ENCODE measurements at places on chromosomes 2 and 18.
A peak's percentile ranks its signal among the peaks of the same experiment; 100 is the strongest.

- no peak for DNase-seq
These were observed 37.5 kb downstream of the SLC4A3 start for GRCh38 chr2:219664944-219665343.

- DNase-seq = no peak
These were observed 43.9 kb downstream of the MARCHF4 start for GRCh38 chr2:216328347-216328746.

DNA sequence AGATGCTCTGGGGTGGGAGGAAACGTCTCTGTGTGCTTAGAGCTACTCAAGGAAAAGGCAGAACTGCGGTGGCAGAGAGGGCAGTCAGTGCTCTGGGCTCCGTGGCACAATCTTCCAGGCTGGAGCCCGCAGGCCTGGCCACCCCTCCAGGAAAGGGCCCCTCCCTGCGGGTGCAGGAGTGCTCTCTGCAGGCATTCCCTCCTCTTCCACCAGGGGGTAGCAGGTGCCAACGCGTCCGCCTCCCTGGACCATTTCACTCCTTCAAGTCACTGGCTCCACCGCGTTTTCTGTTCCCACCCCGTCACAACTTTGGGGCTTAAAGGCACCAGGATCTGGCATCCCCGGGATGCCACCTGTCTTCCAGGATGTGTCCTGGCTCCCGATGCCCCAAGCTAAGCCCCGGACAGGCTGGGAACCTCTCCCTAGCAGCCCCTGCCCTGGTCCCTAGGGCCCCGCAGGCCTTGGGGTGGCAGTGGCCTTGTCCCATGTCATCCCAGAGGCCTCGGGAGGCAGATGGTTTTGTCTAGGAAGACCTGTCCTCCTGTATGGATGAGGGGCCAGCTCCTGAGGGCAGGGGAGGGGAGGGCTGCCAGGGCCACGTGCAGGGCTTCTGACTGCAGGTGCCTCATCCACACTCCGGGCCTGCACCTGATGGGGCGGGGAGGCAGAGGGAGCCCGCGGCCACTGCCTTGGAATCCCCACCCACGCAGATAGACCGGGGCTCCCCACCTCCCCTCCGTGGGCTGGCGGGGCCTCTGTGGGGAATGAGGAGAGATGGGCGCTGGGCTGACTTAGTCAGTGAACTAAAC lies 26.4 kb downstream of the KCNIP3 start:
- no peak for DNase-seq

DNA sequence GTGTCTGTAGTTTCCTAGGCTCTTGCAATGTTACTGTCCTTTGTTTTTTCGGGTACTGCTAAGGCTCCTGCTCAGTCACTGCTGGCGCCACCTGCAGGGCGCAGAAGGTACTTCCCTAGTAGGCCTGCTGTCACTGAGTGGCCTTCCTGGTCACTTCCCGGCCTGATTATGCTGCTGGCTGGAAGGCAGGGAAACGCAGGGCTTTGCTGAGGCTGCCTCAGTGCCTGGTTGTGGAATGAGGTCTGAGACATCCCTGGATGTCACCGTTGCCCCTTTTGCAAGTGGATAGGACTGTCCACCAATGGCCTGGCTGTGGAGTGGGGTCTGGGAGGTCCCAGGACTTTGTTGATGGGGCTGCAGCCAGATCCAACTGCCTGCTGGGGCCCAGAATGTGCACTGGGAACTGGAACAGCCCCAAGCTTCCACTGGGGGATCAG lies 13.1 kb downstream of the DAW1 start:
- DNase-seq = peak; percentile 40

DNA sequence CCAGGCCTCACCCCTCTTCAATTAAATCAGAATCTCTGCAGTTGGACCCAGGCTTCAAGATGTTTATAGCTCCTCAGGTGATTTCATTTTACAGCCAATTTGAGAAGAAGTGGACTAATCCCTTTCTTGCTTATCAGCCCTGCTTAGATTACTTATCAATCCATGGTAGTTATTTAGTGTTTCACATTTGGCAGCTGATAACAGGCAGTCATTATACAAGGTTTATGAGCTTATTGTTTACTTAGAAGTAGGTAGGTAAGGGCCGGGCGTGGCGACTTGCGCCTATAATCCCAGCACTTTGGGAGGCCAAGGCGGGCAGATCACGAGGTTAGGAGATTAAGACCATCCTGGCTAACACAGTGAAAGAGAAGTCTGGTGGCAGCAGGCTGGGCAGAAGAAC lies 237.5 kb downstream of the CTNNA2 start:
- DNase-seq = no peak

DNA sequence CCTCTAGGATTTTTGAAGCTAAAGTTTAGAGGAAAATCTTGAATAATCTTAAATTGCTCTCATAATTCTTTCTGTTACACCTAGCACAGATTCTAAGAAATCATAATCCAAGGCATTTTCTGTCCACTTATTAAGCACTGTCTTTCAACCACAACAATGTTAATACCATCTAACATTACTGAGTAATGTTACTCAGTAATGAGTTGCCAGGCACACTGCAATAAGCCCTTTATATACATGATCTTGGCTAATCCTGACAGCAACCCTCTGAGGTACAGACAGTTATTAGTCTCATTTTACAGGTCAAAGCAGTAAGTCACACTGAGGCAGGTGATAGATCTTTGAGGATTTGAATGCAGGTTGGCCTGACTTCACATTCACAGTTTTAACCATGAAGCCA lies 291.9 kb downstream of the ALK start:
- DNase-seq = no peak

DNA sequence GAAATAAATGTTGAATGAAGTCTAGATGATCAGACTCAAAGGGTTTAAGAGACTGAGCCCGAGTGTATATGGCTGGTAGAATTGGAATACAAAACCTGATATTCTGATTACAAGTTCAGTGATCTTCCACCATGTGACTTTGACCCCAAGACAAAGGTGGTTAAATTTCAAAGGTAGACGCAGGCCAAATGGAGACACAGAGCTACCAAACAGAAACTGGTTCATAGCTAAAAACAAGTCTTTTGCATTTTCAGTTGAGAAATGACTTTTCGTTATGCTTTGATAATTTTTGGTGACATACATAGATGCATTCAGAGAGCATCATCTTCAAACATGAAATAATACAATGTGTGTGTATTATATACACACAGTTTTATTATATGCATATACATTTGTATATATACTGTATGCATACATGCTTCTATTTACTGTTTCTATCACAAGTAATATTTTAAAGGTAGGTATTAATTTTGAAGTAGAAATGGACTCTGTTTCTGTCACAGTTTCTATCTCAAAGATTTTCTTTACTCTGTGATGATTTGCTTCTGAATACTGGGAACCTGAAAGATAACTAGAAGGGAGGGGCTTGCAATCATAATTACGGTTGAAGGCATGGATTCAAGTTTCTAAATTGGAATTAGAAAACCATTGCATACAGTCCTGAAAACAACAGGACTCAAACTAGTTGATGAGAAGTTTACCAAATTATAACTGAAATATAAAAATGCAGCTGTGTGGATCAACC lies 142.3 kb downstream of the ABCA12 start:
- DNase-seq = no peak

DNA sequence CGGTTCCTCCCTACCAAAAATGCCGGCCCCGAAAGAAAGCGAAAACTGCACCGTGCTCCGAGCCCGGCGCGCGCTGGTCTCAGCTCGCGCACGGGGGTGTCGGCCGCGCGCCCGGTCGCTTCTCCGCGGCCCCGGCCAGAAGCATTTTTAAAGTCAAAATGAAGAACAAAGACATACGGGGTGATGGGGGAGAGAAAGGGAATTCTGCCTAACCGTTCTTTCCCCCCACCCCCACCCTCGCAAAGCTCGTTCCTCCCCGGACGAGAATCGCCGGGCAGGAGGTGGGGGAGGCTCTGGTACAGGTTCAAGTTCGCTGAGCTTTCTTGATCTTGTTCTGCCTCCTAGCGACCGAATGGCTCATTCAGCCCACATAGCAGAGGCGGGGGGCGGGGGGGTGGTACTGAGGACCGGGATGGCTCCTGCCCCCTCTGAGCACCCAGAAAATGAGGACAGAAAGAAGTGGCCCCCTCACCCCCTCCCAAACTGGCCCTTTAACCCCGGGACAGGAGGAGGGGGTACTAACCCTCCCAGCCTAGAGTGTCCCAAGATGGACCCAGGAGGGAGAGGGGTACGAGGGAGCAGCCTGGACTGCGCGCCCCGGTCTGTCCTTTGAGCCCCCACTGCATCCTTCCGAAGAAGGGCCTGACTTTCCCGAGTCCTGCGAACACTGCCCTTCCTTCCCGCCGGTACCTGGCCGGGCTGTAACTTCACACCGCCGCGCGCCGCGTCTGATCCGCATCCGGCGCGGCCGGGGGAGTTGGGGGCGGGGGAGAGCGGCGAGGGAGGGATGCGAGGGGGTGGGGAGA lies 3.1 kb downstream of the BCL11A start:
- no peak for DNase-seq

DNA sequence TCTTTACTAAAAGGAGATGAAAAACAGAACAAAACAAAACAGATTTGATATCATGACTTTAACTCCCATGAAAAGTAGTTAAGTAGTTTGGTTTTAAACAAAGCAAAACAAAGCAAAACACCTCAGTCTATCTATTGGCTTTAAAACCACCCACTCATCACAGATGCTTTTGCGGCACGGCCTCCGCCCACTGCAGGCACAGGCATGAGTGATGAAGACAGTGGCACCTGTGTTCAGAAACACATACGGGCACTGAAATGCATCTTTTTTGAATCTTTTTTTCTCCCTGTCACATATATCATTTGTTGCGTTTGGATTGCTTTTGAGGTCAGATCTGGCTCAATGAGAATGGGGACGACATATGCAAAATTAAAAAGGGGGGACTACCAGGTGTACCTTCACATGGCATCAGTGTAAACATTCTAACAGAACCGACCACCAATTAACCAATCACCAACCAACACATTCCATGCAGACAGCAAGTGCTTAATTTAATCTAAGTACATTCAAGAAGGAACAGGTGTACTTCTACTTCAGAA lies 147.4 kb upstream of the REV1 start:
- no peak for DNase-seq

- no peak for DNase-seq
These were observed 132.1 kb upstream of the CTDP1 start for GRCh38 chr18:79547413-79548076.

DNA sequence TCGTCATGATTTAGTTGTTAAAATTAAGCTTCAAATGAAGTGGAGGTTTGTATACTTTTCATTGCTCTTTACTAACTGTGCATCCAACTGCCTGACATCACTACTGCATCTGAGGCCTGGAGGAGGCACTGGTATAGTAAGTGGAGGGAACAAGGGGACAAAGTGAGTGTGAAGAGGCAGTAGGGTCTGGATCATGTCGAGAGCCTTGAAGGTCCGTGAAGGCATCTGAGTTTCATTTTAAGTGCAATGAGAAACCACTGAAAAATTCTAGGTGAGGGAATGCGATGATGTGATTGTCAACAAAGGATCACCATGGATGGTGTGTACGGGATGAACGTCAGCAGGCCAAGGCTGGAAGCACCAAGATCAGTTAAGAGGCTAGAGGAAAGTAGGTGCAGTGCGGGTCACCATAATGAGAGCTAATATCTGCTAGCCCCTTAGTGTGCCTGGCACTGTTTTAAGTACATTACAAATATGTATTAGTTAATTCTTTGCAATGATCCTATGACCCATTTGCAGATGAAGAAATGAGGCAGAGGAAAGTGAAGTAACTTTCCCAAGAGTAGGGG lies 96.1 kb downstream of the CABYR start:
- DNase-seq = no peak

DNA sequence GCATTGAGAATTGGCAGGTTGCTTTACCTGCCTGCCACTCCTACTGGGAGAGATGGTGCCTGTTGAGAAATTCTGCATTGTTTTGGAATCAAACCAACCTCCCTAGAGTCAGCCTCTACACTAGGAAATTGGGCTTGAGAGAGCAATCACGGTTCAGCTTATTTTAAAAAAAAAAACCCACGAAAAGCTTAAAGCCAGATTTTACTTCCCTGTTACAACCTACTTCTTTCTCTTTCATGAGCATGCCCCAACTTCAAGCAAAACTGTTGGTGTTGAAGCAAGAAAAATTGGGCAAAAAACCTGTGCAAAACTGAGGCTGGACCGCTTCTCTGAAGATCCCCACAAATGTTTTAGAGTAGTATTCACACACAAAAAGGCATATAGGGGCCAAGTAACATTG lies 134.6 kb upstream of the ZEB2 start:
- no peak for DNase-seq

DNA sequence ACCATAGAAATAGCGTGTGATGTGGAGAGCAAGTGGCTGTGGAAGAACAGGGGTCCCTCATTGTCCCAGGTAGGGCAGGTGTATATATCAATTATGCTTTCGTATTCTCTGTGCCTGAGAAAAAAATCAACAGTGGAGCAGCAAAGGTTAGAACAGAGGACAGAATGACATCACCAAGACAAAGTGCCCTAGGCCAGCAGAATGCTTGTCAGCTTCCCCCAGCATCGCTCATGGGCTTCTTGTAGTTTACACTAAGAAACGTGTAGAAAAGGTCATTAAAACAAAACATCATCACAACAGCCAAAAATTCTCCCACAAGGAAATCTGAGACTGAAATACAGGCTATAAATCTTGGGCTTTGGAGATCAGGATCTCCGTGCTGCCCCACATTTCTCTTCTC lies 288.0 kb downstream of the TDRD15 start:
- DNase-seq = no peak

GRCh38 chr2:144580521-144581161 lies 60.7 kb upstream of the ZEB2 start:
- no peak for DNase-seq

GRCh38 chr2:236173036-236173728 lies 5.0 kb upstream of the GBX2 start:
- DNase-seq = no peak

GRCh38 chr18:63161761-63162195 lies 157.8 kb downstream of the BCL2 start:
- peak; percentile 58 for DNase-seq

GRCh38 chr2:144152817-144153271 lies 367.1 kb downstream of the ZEB2 start:
- DNase-seq = no peak

GRCh38 chr2:19474128-19474527 lies 115.7 kb upstream of the OSR1 start:
- DNase-seq = no peak

- no peak for DNase-seq
These were observed 193.1 kb downstream of the HNMT start for GRCh38 chr2:138157372-138157771.

GRCh38 chr2:54755641-54756326 lies 32.3 kb downstream of the EML6 start:
- DNase-seq = no peak

DNA sequence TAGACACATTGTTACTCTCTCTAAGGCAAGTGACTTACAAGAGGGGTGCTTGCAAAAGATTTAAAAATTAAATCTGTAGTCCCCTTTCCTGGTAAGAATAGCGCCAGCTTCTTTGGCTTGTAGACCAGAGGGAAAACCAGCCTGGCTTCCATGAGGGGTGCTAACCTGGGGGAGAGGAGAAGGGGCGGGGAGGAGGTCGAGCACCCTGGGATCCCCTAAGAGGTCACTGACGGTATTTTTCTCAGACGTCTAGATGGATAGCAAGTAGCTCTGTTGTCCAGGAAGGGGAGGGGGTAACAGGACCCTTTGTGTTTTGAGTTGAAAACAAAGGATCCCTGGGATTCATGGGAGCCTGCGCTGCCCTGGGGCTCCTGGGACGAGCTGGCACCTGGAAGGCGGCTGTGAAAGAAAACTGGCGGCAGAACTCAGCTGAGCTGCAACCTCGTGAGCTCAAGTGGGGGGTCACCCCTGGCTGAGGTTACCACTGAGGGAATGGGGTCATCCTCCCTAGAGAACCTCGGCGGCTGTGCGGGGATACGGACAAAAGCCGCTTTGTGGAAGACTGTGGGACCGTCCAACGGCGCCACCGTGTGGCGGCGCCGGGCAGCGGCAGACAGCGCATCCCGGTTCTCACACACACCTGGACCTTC lies 37.8 kb upstream of the MRPL19 start:
- DNase-seq = peak; percentile 40

GRCh38 chr18:58315041-58315440 lies 271.0 kb downstream of the NEDD4L start:
- no peak for DNase-seq

All from stimulated activated CD8-positive, alpha-beta memory T cell treated with anti-CD3 and anti-CD28 coated beads, Interleukin-2, amount 100 ng/mL, for 48 hours (primary cell).